ENCODE measurements at places on chromosomes 7 and 10. TPM values are rescaled to one million over a fixed set of nuclear protein-coding genes. Genes with fewer than 3 reads are reported as not detected.

Gene WNT16
- total RNA-seq: not detected

Gene GAD2
- not detected for total RNA-seq

DNA sequence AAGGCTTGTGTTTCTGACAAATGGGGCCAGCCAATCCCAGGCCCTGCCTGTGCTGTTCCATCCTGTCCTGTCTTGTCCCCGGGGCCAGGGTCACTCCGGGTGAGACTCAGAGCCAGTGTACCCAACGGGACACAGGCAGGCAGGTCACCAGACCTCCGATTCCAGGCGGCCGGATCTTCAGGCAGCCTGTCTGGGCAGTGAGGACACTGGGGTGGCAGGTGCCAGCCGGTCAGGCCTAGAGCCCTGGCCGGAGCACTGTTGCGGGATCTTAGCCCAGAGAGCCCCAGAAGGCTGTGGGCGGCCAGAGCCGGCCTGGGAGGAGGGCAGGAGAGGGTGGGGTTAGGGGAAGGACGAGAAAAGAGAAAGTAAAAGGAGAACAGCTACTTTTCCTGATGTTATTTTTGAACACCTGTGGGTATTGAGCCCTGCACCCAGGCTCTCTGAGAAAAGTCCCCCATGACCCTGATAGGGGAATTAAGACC is 134.3 kb upstream of the TNRC18 start:
- peak; percentile 58 for DNase-seq

DNA sequence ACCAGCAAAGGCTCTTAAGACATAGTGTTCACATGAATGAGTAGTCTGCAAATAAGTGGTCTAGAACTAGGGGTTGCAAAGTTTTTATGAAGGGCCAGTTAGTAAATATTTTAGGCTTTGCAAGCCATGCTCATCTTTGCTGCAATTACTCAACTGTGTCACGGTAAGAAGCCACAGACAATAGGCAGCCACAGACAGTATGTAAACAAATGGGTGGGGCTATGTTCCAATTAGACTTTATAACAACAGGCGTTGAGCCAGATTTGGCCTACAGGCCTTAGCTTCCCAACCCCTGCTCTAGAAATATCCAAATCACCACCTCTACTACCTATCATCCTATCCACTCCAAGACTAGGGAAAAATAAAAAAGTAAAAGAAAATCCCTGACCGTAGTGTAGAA is 9.2 kb downstream of the IKZF5 start:
- DNase-seq: no peak

DNA sequence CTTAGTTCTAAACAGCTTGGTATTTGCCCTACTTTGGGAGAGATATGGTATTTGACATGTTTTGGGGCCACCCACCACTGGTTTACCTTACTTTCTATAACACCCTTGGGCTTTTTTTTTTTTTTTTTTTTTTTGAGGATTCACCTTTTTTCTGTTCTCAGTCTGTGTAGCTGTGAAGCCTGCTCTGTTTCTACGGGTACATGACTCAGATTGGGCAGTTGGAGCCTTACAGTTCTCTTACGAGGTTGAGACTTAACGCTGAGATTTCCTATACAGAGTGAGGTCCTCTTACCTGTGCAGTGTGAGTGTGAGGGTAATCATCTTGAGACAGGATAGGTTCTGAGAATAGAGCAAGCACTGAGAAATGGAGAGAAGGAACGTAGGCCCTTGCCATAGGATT is 77.5 kb downstream of the CDK13 start:
- DNase-seq: no peak

GRCh38 chr7:36129048-36129534 is 24.0 kb upstream of the EEPD1 start:
- DNase-seq: no peak

- DNase-seq: no peak
Measured at GRCh38 chr7:128914566-128915151, 4.2 kb upstream of the KCP start.

Measured in liver (tissue), 10 donors.